ENCODE measurements at places on chromosomes 1 and 21.
A peak's percentile ranks its signal among the peaks of the same experiment; 100 is the strongest.

DNA sequence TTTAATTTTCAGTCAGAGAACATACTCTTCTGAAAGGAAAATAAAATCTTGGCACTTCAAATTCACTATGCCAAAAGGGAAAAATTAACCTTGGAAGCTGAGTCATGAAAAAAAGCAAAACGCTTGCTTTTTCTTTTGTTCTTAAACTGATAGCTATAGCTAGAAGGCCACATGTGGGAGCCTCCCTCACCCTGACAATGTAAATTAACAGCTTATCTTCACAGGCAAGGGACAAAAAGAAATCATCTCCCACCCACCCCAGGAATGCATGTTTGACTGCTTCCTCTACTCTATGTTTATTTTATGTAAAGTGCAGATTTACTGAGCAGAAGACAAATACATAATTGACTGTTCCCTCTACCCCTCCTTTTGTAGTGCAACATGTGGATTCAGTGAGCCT is 38.0 kb downstream of the EBNA1BP2 start:
- no peak for DNase-seq

DNA sequence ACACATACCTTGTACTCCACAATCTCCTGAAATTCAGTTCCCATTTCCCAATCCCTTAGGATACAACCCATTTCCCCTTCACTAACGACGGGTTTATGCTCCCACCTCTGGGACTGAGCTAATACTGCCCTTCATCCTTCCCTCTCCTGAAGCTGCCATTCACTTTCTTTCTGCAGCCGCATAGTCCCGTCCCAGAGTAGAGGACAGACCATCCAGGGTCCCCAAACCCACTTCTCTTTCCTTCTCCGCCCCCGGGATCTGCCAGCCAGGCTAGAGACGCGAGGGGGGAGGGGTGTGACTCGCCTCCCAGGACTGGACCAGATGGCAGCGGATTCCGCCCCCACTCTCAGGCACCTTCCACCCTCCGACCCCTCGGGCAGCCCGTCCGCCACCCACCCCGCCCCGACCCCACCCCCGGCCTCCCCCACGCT is 679 bp downstream of the ABL2 start:
- peak; percentile 43 for DNase-seq

GRCh38 chr1:39657402-39657801 is 14.5 kb downstream of the NT5C1A start:
- DNase-seq = no peak

GRCh38 chr1:156246781-156247459 is 936 bp downstream of the PAQR6 start:
- no peak for DNase-seq

DNA sequence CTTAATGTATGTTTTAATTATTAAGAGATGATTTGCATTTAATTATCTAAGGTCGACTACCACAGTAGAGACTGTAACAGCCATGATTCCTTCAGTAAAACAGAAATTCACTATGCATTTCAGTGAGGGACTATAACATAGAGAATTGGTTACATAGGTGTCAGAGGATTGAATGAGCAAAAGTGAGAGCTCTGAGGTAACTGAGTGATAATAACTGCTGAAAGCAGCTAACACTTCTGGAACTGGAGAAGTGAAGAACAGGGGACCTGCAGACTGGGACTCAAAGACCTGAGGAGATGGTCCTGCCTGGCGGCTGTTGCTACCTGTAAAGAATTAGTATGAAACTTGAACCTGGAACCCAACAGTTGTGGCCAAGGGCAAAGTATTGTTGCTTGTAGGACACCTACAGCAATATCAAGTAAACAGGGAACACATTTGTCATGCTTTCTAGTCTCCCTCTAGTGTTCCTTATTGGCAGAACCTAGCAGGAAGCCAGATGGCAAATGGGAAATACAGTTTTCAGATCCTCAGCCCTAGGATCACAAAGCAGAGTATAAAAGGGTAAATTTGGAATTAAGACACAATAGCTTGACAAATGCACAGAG is 110.6 kb downstream of the HS2ST1 start:
- peak; percentile 31 for DNase-seq

- DNase-seq = no peak
Measured at GRCh38 chr1:100076744-100077143, 56.0 kb downstream of the SASS6 start.

All from NCI-H1105 (cell line).